Heart right ventricle (tissue), 16 donors: ENCODE measurements at places on chromosomes 4 and X. TPM values are rescaled to one million over a fixed set of nuclear protein-coding genes. Genes with fewer than 3 reads are reported as not detected.

VCX gene
- not detected for total RNA-seq

HPGDS gene
- 3.0 TPM for total RNA-seq

MAOB gene
- total RNA-seq: 157 TPM

ZDHHC15 gene
- total RNA-seq: 2.7 TPM

- no peaks in the 10 kb centered on the region for H3K27me3 ChIP-seq
- no peaks in the 10 kb centered on the region for H3K36me3 ChIP-seq
Observed at GRCh38 chr4:37370052-37370451, 125.5 kb downstream of the NWD2 start.

IL13RA2 gene
- 0.28 TPM for total RNA-seq

- no peak for DNase-seq
- H3K4me3 ChIP-seq: no peak overlapping the region
- no peaks in the 10 kb centered on the region for H3K27me3 ChIP-seq
- no peak overlapping the region for H3K27ac ChIP-seq
- H3K36me3 ChIP-seq: no peaks in the 10 kb centered on the region
- no peaks in the 10 kb centered on the region for H3K4me1 ChIP-seq
Observed at GRCh38 chrX:21590012-21590776, 67.9 kb downstream of the KLHL34 start.

- H3K27me3 ChIP-seq: no peaks in the 10 kb centered on the region
- DNase-seq: no peak
- H3K4me1 ChIP-seq: no peaks in the 10 kb centered on the region
- no peaks in the 10 kb centered on the region for H3K36me3 ChIP-seq
- no peak overlapping the region for H3K27ac ChIP-seq
Observed at GRCh38 chr4:61400439-61401038, 200.4 kb downstream of the ADGRL3 start.

GRCh38 chrX:75957107-75957610, 172.1 kb upstream of the MAGEE2 start:
- H3K36me3 ChIP-seq: no peaks in the 10 kb centered on the region
- H3K4me3 ChIP-seq: no peak overlapping the region
- no peaks in the 10 kb centered on the region for H3K27me3 ChIP-seq
- no peaks in the 10 kb centered on the region for H3K4me1 ChIP-seq
- H3K27ac ChIP-seq: no peak overlapping the region
- DNase-seq: no peak

GRCh38 chrX:12245650-12246645, 107.7 kb downstream of the FRMPD4 start:
- DNase-seq: no peak
- no peaks in the 10 kb centered on the region for H3K4me1 ChIP-seq
- no peaks in the 10 kb centered on the region for H3K36me3 ChIP-seq
- H3K4me3 ChIP-seq: no peak overlapping the region

DNA sequence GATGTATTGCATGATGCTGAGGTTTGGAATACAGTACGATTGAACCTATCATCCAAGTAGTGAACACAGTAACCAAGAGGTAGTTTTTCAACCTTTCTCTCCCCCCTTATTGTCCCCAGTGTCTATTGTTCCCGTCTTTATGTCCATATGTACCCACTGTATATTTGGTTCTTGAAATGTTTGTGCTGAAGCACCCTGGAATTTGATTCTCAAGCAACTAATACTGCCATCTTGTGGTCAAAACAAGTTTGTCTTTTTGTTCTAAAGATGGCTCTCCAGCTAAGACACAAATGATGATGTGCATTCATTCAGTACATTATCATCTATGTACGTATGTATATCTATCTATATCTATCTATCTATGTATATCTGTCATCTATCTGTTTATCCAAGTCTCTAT, 33.5 kb upstream of the DCX start:
- DNase-seq: no peak
- H3K27me3 ChIP-seq: no peaks in the 10 kb centered on the region
- no peak overlapping the region for H3K27ac ChIP-seq

DNA sequence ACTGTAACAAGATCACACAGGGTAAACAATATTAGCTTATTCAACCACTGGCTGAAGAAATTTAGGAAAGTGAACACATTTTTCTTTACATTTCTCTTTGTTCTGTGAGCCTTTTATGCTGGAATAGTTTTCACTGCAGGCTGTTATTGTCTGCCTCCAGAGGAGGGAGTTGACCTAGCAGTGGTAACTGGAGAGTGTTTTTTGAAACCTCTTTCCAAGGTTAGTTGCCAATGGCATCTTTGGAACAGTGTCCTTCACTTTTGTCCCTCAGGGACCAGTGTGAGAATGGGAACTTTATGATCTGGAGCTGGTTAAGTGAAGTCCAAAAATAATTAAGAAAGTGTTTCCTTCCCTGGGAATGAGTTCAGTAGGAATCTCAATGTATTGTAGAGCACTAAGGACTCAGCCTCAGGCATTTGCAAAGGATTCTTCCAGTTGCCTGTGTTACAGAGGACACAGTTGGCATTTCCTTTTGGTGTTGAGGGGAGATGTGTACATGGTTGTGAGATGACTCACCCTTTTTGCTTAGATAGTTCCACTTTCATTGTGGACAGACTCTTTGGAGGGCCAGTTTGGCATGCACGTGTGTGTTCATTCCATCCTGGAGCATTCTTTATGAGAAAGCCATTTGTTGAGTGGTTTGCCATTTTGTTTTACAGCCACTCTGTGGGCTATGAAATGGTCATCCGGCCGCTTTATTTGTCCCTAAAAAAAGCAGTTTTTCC, 61.3 kb downstream of the AR start:
- DNase-seq: no peak
- no peaks in the 10 kb centered on the region for H3K36me3 ChIP-seq
- no peaks in the 10 kb centered on the region for H3K4me1 ChIP-seq
- H3K27me3 ChIP-seq: no peaks in the 10 kb centered on the region
- H3K4me3 ChIP-seq: no peak overlapping the region
- no peak overlapping the region for H3K27ac ChIP-seq

- H3K4me3 ChIP-seq: no peak overlapping the region
- H3K27me3 ChIP-seq: no peaks in the 10 kb centered on the region
- no peaks in the 10 kb centered on the region for H3K36me3 ChIP-seq
- no peak for DNase-seq
Observed at GRCh38 chr4:84451546-84451945, 47.5 kb downstream of the NKX6-1 start.

CPE gene
- total RNA-seq: 38.9 TPM

KLHL8 gene
- 15.0 TPM for total RNA-seq

GRCh38 chr4:39660757-39661156, 22.1 kb upstream of the SMIM14 start:
- H3K4me1 ChIP-seq: no peaks in the 10 kb centered on the region
- H3K4me3 ChIP-seq: no peak overlapping the region
- H3K36me3 ChIP-seq: no peaks in the 10 kb centered on the region
- H3K27me3 ChIP-seq: no peaks in the 10 kb centered on the region
- no peak for DNase-seq

DNA sequence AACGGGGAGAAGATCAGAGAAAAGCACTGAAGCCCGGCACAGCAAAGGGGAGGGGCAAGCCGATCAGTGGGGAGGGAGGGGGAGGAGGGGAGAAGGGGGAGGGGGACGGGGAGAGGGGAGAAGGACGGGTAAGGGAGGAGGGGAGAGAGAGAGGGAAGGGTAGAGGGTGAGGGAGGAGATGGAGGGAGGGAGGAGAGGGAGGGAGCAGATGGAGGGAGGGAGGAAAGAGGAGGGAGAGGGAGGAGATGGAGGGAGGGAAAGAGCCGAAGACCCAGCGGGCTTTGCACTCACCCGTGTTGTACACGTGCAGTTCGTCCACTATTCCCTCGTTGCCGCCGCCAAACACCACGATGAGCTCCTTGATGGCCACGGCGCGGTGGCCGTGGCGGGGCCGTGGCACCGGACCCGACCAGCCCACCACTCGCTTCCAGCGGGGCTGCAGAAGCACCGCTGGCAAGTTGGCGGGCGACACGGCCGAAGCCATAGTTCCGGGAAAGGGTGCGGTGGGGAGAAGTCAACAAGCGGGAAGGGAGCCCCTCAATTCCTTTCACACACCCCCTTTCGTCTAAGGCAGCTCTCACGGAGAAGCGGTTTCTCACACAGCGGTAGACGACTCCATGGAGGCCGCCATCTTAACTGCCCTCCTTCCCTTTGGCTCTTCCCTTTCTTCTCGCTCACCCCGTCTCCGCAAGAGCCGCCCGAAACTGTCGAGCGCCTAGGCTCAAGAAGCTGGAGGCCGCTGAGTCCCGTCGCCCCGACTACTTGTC, 1.1 kb downstream of the HCFC1 start:
- no peaks in the 10 kb centered on the region for H3K27me3 ChIP-seq
- H3K4me1 ChIP-seq: peaks cover 44% of the 10 kb centered on the region
- H3K27ac ChIP-seq: peak overlapping the region; percentile 94
- H3K4me3 ChIP-seq: peak overlapping the region; percentile 89

GRCh38 chrX:47628982-47629381, 748 bp downstream of the CFP start:
- H3K27ac ChIP-seq: no peak overlapping the region
- H3K4me1 ChIP-seq: no peaks in the 10 kb centered on the region
- H3K27me3 ChIP-seq: no peaks in the 10 kb centered on the region
- no peaks in the 10 kb centered on the region for H3K36me3 ChIP-seq
- DNase-seq: no peak

DNA sequence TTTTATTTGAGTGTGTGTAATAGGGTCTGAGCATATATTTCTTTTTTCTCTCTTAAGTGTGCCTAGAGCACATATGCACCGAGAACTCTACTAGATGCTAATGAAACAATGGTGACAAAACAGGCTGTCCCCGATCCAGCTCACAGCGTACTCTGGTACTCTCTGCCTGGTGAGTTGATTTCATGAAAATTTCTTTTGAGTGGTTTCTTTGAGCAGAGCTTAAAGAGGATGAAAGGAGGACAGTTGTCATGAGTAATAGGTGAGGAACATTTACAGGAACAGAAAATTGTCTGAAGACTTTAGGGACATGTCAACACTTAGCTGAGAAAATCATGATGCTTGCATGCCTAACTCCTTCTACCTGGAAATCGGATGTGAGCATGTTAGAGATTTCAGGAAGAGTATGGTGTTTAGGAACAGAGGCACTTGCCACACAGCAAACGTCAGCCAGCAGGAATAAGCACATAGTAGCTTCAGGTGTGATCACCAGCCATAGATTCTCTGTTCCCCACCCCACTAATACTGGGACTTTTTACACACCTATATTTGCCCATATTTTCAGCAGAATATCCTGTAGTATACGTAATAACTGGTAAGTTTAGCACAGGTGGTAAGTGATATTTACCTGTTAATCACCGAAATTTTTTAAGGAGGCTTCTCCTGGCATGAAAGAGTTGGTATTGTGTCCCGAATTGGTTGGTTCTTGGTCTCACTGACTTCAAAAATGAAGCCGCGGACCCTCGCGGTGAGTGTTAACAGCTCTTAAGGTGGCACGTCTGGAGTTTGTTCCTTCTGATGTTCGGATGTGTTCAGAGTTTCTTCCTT, 111.1 kb downstream of the ZNF330 start:
- H3K27ac ChIP-seq: no peak overlapping the region
- H3K27me3 ChIP-seq: peaks cover 18% of the 10 kb centered on the region
- no peaks in the 10 kb centered on the region for H3K4me1 ChIP-seq
- no peak for DNase-seq
- H3K4me3 ChIP-seq: peak overlapping the region; percentile 16

DNA sequence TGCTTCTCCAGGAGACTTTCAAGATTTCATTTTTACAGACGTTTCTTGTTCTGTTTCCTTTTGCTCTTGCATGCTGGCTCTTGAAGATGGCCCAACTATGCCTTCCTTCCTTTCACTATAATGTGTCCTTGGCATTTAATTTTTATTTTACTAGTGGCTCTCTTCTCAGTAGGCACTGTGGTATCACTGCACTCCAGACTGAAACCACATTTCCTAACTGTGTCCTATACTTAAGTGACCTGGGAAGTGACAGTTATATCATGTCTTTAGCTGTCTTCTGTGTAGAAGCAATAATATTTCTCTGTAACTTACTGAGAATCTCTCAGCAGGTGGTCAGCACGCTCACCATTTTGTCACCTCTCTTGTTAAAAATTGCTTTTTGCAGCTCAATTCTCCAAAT, 168.9 kb downstream of the IL1RAPL1 start:
- no peak overlapping the region for H3K4me3 ChIP-seq
- no peaks in the 10 kb centered on the region for H3K36me3 ChIP-seq

GRCh38 chrX:48714573-48714972, 18.0 kb downstream of the SUV39H1 start:
- no peak overlapping the region for H3K4me3 ChIP-seq
- H3K27ac ChIP-seq: no peak overlapping the region
- H3K27me3 ChIP-seq: no peaks in the 10 kb centered on the region
- DNase-seq: no peak
- H3K36me3 ChIP-seq: no peaks in the 10 kb centered on the region
